ENCODE measurements at places on chromosomes 2 and 18.

- DNase-seq = no peak
Observed at GRCh38 chr2:121489911-121490583, 40.6 kb upstream of the RNU4ATAC start.

DNA sequence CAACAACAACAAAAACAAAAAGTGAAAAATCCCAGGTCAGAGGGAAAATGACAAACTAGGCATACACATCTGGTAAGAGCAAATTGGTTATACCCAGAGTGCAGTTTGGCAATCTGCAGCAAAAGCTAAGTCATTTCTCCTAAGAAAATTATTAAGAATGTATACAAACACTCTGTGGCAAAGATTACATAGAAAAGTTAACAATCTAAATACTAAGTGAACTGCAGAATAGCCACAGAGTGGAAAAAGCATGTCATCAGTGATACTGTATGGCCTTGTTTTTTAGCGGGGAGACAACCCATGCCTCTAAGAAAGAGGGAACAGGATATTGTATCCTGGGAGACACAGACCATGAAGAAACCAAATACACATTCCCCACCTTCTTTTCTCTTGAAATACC lies 136.0 kb upstream of the ITGB6 start:
- peak; percentile 48 for DNase-seq

- DNase-seq = no peak
Observed at GRCh38 chr2:110766291-110766690, 33.9 kb downstream of the ACOXL start.

DNA sequence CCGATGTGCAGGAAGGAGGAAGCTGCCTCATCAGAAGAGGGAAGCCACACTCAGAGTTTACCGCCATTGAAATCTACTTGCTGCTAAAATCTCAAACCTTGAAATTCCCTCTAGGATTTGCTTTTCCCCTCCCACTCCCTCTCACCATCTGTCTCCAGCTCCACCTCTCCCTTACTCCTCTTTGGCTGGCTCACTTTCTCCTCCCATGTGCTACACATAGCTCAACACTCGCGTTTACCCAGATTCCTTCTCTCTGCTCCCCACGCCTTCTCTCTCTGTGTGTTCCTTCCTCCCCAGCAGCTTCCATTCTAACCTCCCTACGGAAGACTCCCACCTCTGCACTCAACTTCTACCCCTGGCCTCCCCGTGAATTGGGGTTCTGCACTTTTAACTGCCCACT lies 143.1 kb downstream of the DNER start:
- DNase-seq = no peak

DNA sequence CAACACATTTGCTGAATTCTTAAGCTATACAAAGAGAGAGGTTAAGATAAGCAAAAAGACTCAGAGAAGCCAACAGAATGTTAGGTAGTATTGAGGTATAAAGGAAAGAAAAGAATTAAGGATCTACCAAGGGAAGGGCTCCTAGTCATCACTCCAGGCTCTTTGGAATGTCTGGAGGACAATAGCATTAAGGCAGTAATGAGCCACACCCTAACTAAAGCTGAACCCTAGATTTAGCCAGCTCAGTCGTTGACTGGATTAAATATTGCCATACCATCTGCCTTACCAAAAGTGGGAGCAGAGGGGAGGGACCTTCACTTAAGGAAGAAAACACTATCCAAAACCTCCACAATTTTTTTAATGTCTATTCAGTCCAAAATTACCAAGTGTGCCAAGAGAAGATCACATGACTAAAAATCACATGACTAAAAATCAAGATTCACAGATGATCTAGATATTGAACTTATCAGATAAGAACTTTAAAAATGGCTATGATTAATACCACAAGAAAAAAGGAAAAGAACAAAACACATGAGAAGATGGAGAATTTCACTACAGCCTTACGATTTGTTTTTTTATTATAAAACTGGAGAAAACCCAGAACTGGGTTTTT lies 59.7 kb downstream of the EXOC6B start:
- peak; percentile 86 for DNase-seq

DNA sequence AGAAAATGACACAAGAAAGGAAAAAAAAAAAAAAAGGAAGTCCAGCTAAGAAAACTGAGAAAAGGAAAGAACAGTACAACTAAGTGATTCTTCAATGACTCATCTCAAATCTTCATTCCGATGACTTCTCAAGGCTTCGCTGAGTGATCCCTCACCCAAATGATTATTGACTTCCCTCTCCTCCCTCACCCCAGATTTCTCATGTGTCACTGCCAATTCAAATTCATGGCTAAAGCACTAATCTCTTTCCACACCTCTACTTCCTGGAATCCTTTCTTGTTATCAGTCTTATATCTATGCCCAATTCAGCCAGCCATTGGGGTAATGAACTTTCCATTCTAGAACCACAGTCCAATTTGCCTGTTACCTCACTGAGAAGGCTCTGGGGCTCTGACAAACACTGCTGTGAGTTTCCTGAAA lies 7.2 kb upstream of the ABCB11 start:
- peak; percentile 4 for DNase-seq

Data from fibroblast of the aortic adventitia (primary cell).